ENCODE measurements at places on chromosomes 7 and 10.

DNA sequence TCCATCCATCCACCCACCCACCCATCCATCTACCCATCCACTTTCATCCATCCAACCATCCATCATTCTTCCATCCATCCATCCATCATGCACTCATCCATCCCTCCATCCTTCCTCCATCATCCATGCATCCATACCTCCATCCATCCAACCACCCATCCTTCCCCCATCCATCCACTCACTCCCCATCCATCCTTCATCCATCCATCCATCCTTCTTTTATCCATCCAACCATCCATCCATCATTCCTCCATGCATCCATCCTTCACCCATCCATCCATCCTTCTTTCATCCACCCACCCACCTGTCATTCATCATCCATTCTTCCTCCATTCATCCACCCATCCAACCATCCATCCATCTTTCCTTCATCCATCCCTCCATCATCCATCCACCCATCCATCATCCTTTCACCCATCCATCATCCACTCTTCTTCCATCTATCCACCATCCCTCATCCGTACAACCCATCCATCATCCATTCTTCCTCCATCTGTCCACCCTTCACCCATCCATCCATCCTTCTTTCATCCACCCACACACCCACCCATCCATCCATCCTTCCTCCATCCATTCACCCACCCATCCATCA lies 428.2 kb downstream of the DNAJB6 start:
- DNase-seq: no peak

DNA sequence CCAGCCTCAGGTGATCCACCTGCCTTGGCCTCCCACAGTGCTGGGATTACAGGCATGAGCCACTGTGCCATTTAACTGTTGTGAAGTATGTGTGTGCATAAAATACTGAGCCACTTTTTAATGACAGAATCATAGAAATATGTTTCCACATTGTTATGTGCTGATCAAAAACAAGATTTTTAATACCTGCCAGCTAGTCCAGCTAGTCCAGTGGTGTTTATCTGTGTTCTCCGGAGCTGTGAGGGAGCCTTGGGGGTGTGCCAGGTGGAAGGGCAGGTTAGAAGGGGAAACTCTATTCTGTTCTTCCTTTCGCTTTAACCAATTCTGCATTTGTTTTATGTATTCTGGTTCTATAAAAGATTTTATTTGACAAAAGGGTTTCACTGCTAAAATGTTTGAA lies 7.0 kb downstream of the FAM221A start:
- no peak for DNase-seq

- no peak for DNase-seq
Observed at GRCh38 chr7:88357781-88358525, 51.3 kb upstream of the STEAP4 start.

DNA sequence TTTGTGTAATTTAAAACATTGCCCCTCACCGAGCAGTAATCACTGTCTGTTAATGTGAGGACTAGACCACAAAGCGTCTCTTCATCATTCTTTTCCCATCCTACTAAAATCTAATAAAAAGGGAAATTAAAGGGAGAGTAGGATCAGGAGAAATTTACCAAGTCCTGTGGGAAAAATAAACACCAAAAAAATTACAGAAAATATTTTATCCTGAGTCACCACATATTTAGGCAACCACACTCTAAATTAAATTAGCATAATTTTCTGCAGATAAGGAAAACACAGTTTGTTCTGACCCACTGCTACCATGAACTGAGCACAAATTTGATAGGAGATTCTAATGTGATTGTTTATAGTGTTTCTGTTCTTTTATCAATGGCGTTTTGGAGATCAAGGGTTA lies 49.3 kb downstream of the CCDC6 start:
- no peak for DNase-seq

DNA sequence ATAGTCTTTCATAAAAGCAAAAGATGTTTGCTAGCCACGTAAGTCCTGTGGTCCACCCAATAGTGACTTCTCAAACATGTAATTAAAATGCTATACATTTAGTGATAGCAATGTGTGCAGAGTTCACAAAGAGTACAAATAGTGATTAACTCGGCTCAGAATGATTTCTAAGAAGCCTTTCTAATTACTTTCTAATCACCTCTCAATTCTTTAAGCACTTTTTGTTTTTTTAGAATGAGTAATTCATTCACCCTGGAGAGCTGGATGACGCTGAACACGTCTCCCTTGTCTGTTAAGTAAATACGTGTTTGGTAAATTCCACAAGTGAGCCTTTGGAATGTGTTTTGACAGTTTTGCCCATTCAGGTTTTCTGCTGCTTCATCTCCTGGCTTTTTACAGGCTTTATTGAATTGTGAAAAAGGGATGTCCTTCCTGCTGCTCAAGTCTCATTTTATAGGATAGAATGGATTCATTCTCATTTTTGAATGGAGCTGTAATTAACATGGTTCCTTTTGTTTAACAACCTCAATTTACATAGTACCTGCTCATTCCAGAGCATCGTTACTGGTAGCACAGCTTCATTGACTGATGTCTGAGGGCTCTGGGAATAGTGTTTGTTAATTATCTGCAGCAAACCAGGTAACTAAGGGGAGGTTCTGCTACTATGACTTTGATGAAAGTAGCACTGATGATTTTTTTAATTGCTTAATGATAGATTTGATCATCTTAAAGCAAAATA lies 212.1 kb downstream of the VTI1A start:
- DNase-seq: no peak

DNA sequence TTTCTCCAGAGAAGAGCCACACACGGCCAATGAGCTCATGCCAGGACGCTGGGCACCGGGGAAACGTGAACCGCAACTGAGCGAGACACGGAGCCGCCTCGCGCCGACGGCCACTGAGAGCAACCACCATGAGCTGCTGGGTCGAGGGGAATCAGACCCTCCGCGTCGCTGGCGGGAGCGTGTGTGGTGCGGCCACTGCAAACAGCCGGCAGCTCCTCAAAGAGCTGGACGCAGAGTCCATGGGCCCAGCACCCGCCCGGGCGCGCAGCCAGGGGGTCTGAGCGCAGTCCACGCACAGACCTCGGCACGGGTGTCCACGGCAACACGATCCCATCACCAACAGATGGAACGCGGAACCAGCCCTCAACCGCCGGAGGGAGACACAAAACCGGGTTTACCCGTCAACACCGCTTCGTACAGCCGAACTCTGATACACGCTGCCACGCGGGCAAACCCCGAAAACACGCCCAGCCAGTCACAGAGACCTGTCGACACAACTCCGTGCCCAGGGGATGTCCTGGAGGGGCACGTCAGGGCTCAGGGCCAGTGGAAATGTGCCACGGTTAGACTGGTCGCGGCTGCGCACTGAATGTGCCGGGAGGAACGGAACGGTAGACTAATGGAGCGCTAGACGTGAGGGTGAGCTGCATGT lies 147.1 kb downstream of the ELFN1 start:
- no peak for DNase-seq

DNA sequence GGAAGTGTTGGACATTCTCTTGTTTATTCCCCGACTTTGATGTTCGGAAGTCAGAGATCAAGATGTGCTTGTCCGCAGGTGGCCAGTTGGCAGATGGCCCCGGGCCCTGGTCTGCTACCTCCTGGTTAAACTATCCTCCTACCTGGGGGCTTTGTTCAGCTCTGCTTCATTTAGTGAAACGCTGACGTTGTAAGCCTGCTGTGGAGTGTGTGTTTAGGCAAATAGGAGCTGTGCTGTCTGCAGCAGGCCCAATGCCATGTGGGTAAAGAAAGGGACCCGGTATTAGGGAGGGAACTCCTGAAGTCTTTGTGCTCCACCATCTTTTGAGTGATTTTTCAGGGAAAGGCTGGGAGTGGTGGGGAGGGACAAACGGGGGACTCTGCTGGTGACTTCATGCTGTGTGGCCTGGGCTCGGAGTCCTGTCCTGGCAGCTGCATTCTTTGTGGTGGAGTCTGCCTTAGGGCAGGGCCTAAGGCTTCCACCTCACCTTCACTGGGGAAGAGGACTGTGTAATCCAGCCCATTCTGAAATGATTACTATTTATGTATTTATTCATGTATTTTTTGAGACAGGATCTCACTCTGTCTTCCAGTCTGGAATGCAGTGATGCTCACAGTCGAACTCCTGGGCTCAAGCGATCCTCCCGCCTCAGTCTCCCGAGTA lies 171.1 kb upstream of the KLF6 start:
- no peak for DNase-seq

GRCh38 chr7:37353949-37354655 lies 94.6 kb downstream of the ELMO1 start:
- no peak for DNase-seq

DNA sequence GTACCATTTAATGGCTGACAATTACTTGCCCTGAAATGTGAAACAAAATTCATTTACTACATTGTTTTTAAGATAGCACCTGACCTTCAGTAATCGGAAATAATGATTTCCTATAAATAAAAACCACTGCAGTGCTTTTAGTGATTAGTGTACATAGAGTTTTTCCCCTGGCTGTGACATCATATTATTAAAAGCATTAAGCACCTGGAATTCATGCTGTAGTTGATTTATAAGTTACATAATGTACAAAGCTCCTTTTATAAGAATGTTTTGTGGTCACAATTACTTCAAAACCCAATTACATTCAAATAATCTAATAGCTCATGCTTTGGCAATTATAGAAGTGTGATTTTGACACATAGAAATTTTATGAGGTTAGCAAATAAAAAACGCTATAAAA lies 44.3 kb upstream of the EIF4H start:
- DNase-seq: no peak

DNA sequence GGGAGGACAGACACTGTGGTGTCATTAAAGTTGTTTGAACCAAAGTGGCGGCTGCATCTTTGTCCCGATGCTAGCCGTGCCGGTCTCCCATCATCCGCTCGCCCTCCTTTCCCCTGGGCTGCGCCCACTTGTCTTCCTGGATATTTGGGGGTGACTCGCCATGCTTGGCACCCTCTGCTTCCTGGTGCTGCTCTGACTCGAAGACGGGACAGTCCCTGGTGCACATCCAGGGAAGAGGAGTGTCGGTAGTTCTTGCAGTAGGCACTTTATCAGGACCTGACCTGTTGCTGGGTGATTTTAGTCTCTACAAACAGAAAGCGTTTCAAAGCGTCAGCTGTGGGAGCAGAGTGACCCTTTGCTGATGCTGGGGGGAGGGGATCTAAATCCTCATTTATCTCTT lies 68.3 kb upstream of the DNAJB6 start:
- DNase-seq: no peak

GRCh38 chr10:124328477-124329220 lies 90.1 kb downstream of the OAT start:
- no peak for DNase-seq

- no peak for DNase-seq
Observed at GRCh38 chr7:150788474-150789269, 11.5 kb downstream of the TMEM176B start.

GRCh38 chr10:132462463-132463332 lies 65.7 kb downstream of the PWWP2B start:
- no peak for DNase-seq

GRCh38 chr10:86668297-86669165 lies at the start of gene LDB3:
Gene LDB3, plus strand, starts transcription at chr10:86668511. Its CDS starts 181 bp downstream, at chr10:86668692.
- no peak for DNase-seq

DNA sequence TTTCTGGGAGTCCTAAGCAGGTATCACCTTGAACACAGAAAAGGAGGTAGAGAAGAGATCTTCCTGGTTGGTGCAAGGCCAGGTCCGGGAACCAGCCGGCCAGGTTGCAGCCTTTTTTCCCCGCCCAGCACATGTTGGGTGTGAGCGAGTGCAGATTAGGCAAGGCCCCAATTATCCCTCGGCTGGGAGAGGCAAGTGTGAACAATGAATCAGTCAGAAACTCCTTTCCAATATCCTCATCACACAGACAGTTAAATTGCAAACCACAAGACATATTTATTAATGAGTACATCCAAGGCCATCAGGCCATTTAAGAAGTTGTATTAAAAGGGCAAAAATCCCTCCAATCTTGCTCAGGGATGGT lies 115.0 kb upstream of the AFAP1L2 start:
- DNase-seq: no peak

All from CD4-positive, alpha-beta T cell treated with Interferon gamma for 1 hour (primary cell).